ENCODE measurements at places on chromosomes 3 and 15.

- DNase-seq = no peak
Measured at GRCh38 chr3:109678600-109678999, 341.3 kb upstream of the DPPA4 start.

DNA sequence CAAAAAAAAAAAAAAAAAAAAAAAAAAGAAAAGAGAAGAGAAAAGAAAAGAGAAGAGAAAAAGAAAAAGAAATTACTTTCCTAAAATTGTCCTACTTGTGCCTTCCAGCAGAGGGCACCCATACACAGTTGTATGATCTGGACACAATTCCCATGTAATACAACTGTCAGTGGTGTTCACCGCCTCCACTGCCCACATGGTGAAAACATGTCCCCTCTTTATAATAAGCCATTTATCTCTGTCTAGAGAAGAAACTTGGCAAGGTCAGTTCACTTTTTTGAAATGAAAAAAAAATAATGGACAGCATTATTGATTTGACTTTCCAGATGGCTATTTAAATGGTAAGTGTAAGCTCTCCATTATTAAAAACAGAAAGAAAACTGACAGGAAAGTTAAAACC, 459.4 kb downstream of the GBE1 start:
- peak; percentile 64 for DNase-seq

DNA sequence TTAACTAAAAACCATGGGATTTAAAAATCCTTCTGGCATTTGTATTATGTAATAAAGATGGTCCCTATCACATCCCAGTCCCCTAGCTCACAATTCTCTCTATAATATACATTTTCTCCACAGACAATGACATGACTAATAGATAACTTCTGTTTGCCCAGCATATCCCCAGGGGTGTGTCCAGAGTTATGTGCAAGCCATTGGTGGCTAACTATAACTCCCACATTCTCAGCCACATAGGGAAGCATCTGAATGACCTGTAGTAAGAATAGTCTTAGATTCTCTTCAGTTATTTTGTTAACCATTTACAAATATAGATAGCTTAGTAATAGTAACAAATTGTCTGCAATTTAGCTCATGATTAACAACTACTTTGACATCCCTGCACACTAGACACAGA, 52.2 kb upstream of the RBSN start:
- no peak for DNase-seq

DNA sequence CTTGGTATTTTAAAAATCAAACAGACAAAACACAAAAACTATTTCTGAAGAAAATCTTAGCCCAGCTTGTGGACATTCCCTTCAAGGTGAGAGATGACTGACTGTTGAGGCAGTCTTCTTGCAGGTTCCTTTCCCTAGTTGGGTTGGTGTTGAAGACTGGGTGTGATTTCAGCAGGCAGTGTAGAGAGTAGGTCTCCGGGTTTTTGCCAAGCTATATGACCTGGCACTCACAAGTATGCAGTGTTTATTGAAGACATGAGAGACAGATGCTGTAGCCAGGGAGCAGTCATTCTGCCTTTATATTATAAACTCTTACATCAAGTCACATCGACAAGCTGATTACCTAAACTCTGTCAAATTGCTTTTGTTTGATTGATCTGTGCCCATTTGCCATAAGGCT, 17.5 kb downstream of the SENP8 start:
- peak; percentile 32 for DNase-seq

- DNase-seq = no peak
Measured at GRCh38 chr3:20334842-20335241, 148.8 kb upstream of the SGO1 start.

- DNase-seq = peak; percentile 30
Measured at GRCh38 chr3:13215940-13216546, 142.8 kb upstream of the IQSEC1 start.

- DNase-seq = peak; percentile 41
Measured at GRCh38 chr3:46931631-46932331, 44.8 kb downstream of the CCDC12 start.

GRCh38 chr15:31070867-31071266, 30.7 kb downstream of the TRPM1 start:
- no peak for DNase-seq

DNA sequence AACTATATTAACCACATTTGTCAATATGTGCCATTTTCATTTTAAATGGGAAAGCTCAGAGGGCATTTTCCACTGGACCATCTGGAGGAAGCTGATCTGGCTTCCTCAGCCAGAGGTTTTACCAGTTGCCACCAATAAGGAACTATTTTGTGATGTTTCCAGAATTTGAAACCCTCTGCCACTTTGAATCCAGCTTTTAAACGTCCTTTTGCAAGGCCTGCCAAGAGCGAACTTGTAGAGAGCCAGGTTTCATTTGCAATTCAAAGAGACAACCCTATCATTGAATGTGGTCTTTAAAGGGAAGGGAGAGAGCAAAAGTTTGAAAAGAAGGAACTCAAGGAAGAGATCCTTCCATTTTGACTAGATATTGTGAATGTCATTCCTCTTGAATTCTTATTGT, 123.3 kb upstream of the CHL1 start:
- DNase-seq = no peak

GRCh38 chr3:67484085-67484484, 170.3 kb downstream of the SUCLG2 start:
- DNase-seq = no peak

- DNase-seq = no peak
Measured at GRCh38 chr3:26625187-26625586, 2.6 kb downstream of the LRRC3B start.

DNA sequence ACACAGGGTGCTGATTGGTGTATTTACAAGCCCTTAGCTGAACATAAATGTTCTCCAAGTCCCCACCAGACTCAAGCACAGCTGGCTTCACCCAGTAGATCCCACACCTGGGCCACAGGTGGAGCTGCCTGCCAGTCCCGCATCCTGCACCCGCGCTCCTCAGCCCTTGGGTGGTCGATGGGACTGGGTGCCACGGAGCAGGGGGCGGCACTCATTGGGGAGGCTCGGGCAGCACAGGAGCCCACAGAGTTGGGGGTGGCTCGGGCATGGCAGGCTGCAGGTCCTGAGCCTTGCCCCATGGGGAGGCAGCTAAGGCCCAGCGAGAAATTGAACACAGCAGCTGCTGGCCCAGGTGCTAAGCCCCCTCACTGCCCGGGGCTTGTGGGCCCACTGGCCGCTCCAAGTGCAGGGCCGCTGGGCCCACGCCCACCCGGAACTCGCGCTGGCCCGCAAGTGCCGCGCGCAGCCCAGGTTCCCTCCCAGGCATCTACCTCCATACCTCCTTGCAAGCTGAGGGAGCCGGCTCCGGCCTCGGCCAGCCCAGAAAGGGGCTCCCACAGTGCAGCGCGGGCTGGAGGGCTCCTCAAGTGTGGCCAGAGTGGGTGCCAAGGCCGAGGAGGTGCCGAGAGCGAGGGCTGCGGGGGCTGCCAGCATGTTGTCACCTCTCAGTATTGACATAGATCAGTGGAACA, 442.7 kb downstream of the OCA2 start:
- no peak for DNase-seq
